Common myeloid progenitor, CD34-positive (primary cell): ENCODE measurements at places on chromosomes 3 and 15.

GRCh38 chr15:48904758-48905157 lies 26.8 kb downstream of the EID1 start:
- no peak overlapping the region for H3K4me3 ChIP-seq
- H3K36me3 ChIP-seq = no peaks in the 10 kb centered on the region
- H3K4me1 ChIP-seq = no peaks in the 10 kb centered on the region
- no peak overlapping the region for H3K27ac ChIP-seq
- no peak for DNase-seq

GRCh38 chr3:158642005-158642404 lies 2.3 kb upstream of the GFM1 start:
- no peak for DNase-seq
- H3K4me3 ChIP-seq = no peak overlapping the region
- H3K27me3 ChIP-seq = no peaks in the 10 kb centered on the region

GRCh38 chr3:44960387-44961026 lies 15.5 kb downstream of the ZDHHC3 start:
- no peak overlapping the region for H3K27ac ChIP-seq
- H3K4me3 ChIP-seq = no peak overlapping the region
- H3K36me3 ChIP-seq = peaks cover 31% of the 10 kb centered on the region
- DNase-seq = no peak
- H3K27me3 ChIP-seq = no peaks in the 10 kb centered on the region

- no peaks in the 10 kb centered on the region for H3K4me1 ChIP-seq
- DNase-seq = no peak
- H3K36me3 ChIP-seq = no peaks in the 10 kb centered on the region
- H3K27me3 ChIP-seq = peaks cover 3% of the 10 kb centered on the region
- H3K4me3 ChIP-seq = no peak overlapping the region
Observed at GRCh38 chr3:192169332-192169915, 557.9 kb downstream of the FGF12 start.

- no peaks in the 10 kb centered on the region for H3K36me3 ChIP-seq
- peak; percentile 88 for DNase-seq
- no peak overlapping the region for H3K4me3 ChIP-seq
- H3K27ac ChIP-seq = no peak overlapping the region
Observed at GRCh38 chr15:91472316-91472756, 372.3 kb downstream of the SV2B start.

DNA sequence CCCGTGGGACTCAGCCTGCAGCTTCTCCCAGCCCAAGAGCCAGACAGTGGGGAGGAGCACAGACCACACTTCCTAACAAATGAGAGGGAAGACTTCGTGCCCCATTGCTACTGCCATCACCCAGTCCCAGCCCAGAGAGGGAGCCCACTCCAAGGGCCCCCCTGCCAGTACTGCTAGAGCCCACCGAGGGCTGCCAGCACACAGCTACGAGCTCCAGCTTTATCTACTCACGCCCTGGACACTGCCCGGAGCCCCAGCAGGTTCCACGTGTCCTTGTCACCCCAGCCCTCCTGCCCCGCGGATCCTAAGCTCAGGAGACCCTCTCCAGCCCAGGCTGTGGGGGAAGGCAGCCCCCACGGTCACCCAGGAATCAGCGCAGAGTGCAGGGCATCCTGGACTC lies 1.9 kb downstream of the GOLGA8A start:
- H3K27ac ChIP-seq = no peak overlapping the region
- peaks cover 9% of the 10 kb centered on the region for H3K36me3 ChIP-seq

GRCh38 chr3:8470801-8471200 lies 30.8 kb upstream of the LMCD1 start:
- no peaks in the 10 kb centered on the region for H3K4me1 ChIP-seq
- no peak for DNase-seq
- no peak overlapping the region for H3K27ac ChIP-seq
- no peak overlapping the region for H3K4me3 ChIP-seq
- H3K27me3 ChIP-seq = no peaks in the 10 kb centered on the region

GRCh38 chr15:66085128-66085527 lies 168.4 kb downstream of the MEGF11 start:
- no peak for DNase-seq
- H3K4me1 ChIP-seq = no peaks in the 10 kb centered on the region
- no peaks in the 10 kb centered on the region for H3K36me3 ChIP-seq
- peaks cover 16% of the 10 kb centered on the region for H3K27me3 ChIP-seq
- H3K27ac ChIP-seq = no peak overlapping the region
- no peak overlapping the region for H3K4me3 ChIP-seq

GRCh38 chr15:91944331-91944730 lies 90.8 kb downstream of the SLCO3A1 start:
- no peak for DNase-seq
- no peaks in the 10 kb centered on the region for H3K27me3 ChIP-seq
- no peaks in the 10 kb centered on the region for H3K36me3 ChIP-seq
- H3K4me1 ChIP-seq = peaks cover 13% of the 10 kb centered on the region
- H3K27ac ChIP-seq = no peak overlapping the region
- H3K4me3 ChIP-seq = no peak overlapping the region

GRCh38 chr3:15148614-15149013 lies 49.7 kb upstream of the RBSN start:
- no peaks in the 10 kb centered on the region for H3K4me1 ChIP-seq
- H3K36me3 ChIP-seq = no peaks in the 10 kb centered on the region
- no peak overlapping the region for H3K27ac ChIP-seq
- DNase-seq = no peak

DNA sequence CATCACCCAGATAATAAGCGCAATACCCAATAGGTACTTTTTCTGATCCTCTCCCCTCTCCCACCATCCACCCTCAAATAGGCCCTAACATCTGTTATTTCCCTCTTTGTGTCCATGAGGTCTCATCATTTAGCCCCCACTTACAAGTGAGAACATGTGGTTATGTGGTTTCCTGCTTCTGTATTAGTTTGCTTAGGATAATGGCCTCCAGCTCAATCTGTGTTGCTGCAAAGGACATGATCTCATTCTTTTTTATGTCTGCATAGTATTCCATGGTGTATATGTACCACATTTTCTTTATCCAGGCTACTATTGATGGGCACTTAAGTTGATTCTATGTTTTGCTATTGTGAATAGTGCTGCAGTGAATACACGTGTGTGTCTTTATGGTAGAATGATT lies 165.4 kb downstream of the MBNL1 start:
- H3K4me1 ChIP-seq = peaks cover 16% of the 10 kb centered on the region
- no peak overlapping the region for H3K27ac ChIP-seq
- peaks cover 15% of the 10 kb centered on the region for H3K36me3 ChIP-seq

- H3K4me1 ChIP-seq = peaks cover 64% of the 10 kb centered on the region
- H3K27ac ChIP-seq = no peak overlapping the region
- no peaks in the 10 kb centered on the region for H3K36me3 ChIP-seq
Observed at GRCh38 chr3:71307991-71308697, 275.4 kb downstream of the FOXP1 start.
